A172 (cell line): ENCODE measurements at places on chromosomes 16 and 17. TPM values are rescaled to one million over a fixed set of nuclear protein-coding genes. Genes with fewer than 3 reads are reported as not detected.

- no peak for DNase-seq
Observed at GRCh38 chr17:79276821-79277220, 202.2 kb downstream of the ENGASE start.

DNA sequence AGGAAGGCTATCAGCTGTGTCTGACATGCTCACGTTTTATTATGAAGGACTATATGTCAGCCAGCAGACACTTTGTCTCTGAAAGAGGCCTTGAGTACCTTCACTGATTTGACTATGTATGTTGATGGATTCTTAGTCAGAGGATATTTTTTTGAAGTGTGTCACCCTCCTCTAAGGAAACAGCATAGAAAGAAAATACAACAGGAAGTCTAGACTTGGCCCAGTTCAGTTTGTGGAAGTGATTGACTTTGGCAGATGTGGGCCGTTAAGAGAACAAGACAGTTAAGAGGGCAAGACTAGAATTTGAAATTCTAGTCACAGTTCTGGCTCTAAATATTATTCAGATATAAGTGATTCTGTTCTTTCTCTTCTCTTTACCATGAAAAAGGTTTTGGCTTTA, 471.5 kb downstream of the CDH8 start:
- DNase-seq, result no peak

KRT20 gene
- not detected in 2 replicates for total RNA-seq

- no peak for DNase-seq
Observed at GRCh38 chr17:44024271-44024663, 9.5 kb upstream of the TMEM101 start.

DNA sequence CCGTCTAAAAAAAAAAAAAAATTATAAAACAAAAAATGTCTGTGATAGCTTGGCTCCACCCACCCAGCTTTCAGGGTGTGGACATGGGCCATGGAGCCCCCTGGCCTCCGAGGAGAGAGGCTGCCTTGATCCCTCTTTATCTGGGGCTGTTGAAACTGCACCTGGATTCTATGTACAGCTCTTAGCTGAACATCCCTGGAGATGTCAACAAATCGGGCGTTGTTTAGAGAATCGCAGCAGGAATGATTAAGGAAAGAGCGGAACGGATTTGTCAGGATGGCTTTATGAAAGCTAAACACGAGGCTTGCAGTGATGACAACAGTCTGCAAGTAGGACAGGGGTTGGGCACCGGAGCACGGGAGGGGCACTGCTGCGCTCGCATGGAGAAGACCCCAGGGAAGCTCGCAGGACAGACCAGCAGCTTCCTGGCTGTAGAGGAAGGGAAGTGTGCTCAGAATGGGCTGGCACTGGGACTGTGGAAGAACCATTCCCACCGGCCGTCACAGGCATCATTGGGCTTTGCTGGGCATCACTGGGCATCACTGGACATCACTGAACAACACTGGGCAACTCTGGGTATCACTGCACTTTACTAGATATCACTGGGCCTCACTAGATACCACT, 195.8 kb upstream of the FOXF1 start:
- no peak for DNase-seq

GRCh38 chr17:76585649-76586593, at the start of gene ST6GALNAC2:
Gene ST6GALNAC2, minus strand, starts transcription at chr17:76585860. Its CDS starts 52 bp downstream, at chr17:76585808.
- peak; percentile 53 for DNase-seq

GRCh38 chr17:52306314-52306713, 147.8 kb upstream of the CA10 start:
- no peak for DNase-seq

C17orf78 gene
- not detected in 2 replicates for total RNA-seq

- DNase-seq, result no peak
Observed at GRCh38 chr16:53933407-53933806, 229.5 kb downstream of the FTO start.

DNA sequence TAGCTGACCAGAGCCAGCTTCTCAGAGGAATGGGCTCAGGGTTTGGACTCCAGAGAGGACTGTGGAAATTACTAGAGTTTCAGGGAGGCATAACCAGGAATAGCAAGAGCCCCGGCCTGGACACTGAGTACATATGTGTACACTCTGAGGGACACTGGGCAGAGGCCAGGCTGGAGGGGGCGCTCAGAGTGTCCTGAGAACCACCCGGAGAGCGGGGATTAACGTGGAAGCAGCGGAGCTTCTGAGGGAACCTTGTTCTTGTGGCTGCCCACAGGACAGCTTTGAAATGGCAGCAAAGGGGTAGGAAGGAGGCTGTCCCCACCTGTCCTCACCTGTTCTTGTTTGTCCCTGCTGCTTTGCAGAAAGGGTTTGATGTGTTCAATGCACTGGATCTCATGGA, 27.8 kb downstream of the PLCD3 start:
- no peak for DNase-seq

DNA sequence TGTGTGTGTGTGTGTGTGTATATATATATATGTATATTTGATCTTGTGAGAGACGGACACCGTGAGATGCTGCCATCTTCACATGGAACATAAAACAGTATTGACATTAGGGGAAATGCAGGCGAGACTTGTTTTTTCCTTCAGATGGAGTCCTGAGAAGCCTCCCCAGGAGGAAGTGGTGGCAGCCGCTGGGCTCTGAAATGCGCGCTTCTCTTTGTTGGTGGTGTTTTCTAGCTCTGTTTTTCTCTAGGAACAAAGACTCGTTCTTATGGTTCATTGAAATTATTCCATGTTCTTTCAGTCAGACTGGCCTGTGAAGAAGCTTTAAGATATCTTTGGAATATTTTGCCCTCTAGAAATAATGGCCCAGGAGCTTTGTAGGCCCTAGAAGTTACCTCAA, 32.9 kb downstream of the SNX29 start:
- no peak for DNase-seq

GRCh38 chr17:42704490-42704836, 22.1 kb downstream of the CNTNAP1 start:
- DNase-seq, result no peak

PRSS22 gene
- not detected in 2 replicates for total RNA-seq

G6PC1 gene
- total RNA-seq, result not detected in 2 replicates

- no peak for DNase-seq
Observed at GRCh38 chr16:73617738-73618137, 569.8 kb upstream of the ZFHX3 start.

FBXL20 gene
- 9.8 and 11.9 TPM in 2 replicates for total RNA-seq

GRCh38 chr17:71461498-71462169, 659.2 kb upstream of the SOX9 start:
- no peak for DNase-seq

GRCh38 chr17:35605678-35606077, 18.6 kb downstream of the AP2B1 start:
- DNase-seq, result no peak

CASKIN1 gene
- total RNA-seq, result 0.46 and 1.5 TPM in 2 replicates

PLXDC1 gene
- total RNA-seq, result 0.64 and 2.1 TPM in 2 replicates

- DNase-seq, result no peak
Observed at GRCh38 chr16:57749101-57749692, 13.6 kb downstream of the KATNB1 start.

GRCh38 chr17:15398736-15399331, 57.4 kb upstream of the TEKT3 start:
- DNase-seq, result peak; percentile 74

DNA sequence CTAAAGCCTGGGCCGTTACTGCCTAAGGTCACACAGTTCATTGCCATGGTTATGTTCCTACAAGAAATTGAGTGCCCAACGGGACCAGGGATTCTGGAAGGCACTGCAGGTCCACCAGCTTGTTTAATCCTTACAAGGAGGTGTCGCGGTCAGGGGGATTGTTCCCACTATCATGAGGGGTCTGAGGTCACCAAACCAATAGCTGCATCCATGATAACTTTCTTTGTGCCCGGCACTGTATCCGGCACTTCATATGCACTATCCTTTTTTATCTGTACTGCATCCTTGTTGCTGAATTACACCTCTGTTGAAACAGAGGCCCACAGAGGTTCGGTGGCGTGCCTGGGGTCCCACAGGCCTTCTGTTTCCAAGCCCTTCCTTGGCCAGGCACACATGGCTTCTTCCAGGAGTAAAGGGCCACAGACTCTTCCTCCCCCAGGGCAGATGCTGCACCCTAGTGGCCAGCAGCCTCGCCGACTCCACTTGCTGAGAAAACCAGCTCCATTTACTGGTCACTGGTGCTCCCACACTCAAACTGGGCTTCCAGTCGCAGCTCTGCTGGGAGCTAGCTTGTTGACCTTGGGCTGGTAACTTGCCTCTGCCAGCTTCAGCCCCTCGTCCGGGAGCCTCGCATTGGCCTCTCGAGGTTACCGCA, 82.0 kb upstream of the PLCG2 start:
- DNase-seq, result peak; percentile 47

DNA sequence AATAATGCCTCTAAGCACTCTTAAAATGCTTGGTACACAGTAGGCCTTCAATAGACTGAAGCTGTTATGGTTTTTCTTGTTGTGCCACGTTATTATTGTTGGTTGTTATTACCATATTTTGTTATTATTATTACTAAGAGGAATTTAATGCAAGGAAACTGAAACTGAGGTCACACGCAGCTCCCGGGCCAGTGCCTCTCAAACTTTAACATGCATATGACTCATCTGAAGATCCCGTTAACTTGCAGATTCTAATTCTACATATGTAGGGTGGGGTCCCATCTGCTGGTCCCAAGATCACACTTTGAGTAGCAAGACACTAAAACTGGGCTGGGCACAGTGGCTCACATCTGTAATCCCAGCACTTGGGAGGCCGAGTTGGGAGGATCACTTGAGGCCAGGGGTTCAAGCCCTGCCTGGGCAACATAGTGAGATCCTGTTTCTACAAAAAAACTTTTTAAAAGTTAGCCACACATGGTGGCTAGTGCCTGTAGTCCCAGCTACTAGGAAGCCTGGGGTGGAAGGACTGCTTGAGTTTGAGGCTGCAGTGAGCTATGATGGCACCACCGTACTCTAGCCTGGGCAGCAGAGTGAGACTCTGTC, 888 bp downstream of the ACSM5 start:
- peak; percentile 30 for DNase-seq

DNA sequence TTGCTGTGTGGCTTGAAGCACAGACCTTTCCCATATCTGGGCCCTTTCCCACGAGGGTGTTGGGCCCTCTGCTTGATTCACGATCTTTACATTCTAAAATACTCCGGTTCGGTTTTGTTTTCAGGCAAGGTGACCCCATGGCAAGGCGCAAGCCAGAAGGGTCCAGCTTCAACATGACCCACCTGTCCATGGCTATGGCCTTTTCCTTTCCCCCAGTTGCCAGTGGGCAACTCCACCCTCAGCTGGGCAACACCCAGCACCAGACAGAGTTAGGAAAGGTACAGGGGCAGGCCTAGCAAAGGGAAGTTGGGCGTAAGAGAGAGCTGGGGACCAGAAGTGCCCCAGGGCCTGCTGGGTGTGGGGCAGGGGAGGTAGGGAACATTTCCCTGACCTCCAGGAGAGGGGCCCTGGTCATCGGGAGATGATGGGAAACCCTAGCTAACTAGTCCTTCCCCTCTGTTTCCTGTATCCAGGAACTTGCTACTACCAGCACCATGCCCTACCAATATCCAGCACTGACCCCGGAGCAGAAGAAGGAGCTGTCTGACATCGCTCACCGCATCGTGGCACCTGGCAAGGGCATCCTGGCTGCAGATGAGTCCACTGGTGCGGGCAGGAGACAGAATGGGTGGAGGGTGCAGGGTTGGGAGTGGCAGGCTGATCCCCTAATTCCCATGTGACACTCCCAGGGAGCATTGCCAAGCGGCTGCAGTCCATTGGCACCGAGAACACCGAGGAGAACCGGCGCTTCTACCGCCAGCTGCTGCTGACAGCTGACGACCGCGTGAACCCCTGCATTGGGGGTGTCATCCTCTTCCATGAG, 1.4 kb downstream of the ALDOA start:
- no peak for DNase-seq

CPSF4L gene
- not detected in 2 replicates for total RNA-seq
